Stimulated activated CD8-positive, alpha-beta memory T cell treated with anti-CD3 and anti-CD28 coated beads, Interleukin-2, amount 100 ng/mL, for 1 hour (primary cell): ENCODE measurements at places on chromosomes 2 and 18.

DNA sequence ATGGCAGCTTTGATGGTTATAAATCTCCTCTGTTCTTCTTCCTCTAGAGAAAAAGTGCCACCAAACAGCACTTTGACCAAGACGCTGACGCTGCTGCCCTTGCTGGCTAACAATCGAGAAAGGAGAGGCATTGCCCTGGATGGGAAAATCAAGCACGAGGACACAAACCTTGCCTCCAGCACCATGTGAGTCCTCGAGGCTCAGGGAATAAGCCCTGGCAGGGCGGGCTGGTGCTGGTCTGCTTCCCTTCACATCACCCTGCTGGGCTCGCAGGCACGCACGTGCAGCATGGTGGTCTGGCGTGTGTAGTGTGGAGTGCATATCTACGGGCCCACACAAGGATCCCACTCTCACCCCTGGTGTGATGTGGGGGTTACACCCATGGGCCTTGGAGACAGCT lies 19.4 kb upstream of the DGKD start:
- no peak for DNase-seq

DNA sequence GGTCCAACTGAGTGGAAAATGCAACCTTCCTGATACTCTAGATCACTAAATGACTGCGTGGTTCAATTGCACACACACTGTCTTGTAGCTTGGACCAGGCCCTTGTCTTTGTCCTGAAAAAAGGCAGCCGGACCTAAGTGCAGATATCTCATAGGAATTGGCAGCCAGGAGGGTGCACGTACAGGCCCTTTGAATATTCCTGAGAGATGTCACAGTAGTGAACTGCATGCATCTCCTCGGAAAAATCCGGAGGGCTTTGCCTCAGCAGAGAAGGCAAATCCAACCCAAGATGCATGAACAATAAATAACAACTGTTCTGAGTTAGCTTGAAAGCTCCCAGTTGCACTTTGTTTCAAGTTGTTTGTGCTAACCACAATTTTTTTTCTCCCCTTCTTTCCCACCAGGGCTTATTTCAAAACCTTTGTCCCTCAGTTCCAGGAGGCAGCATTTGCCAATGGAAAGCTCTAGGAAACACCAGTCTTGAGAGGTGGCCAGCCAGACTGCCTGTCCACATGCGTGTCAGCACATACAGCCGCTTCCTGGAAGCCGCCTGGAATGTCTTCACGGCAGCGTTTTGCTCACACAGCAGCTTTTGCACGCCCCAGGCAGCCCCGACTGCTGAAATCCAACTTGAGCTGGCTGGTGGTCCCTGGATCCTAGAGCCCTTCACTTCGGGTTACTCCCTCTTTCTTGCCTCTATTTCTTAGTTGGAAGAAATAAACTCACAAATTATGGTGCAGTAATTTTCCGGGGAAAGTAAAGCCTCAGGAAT lies 54.4 kb upstream of the FOSL2 start:
- DNase-seq, result no peak

DNA sequence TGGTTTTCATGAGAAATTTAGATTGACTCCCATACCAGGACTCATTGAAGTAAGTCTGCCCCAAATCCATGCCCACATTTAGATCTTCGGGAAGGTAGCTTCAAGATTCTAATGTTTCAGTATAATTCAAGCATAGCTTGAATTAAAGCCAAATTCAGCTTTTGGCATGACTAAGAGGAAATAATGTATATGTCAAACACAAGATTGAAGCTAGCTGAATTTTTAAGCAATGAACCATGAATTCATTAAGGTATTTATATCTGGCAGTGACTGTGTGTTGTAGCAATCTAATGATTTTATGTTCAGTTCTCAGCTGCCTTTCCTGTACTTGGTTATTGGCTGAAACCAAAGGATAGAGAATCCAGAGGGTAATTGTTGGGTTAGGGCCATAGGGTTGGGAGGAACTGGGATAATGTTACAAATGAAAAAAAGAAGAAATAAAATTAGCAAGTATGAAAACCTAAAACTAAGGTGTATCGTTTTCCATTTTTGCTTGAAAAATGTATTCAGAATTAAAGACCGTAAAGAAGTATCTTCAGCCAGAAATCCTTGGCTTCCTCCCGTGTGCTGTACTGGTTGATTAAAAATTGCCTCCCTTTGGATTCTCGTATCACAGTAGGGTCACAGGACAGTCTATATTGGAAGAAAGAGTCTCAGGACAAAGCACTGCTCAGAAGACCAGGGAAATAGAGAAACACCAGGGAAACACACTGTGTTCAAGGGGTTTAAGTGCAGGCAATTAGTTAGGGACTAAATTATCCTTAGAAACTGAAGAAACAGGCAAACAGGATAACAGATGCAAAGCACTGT lies 119.0 kb upstream of the FN1 start:
- DNase-seq, result no peak

DNA sequence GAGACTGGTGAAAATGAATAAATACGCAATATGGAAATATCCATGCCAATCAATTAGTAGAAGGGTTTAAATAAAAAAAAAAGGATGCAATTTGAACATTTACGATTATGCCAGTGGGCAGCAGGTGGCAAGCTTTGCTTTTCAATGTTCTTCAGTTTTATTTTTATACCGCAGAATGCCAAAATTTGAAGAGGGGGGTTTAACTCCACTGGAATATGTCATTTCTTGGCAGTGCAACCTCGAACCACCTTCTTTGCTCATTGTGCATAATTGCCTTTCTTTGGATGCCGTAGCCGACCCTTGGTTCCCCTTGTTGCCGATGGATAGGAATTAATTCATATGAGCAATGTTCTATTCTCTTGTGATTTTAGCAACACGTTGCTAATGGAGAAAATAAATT lies 88.0 kb downstream of the LTBP1 start:
- DNase-seq, result no peak

DNA sequence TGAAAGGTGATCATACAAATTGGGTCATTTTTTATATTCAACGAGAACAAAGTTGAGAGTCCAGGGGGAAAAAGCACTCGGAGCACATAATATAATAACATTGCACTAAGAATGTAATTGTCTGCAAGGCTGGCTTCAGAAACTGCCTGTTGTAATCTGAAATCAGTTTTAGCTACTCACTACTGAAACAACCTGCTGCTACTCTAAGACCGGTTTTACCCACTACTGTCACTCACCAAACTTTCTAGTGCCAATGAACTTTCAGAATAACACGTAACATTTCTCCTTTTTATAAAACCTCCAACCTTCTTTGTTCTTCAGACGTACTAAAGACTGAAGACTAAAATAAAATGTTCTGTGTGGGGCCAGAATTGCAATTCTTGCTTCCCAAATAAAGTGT lies 11.5 kb upstream of the CYB5A start:
- no peak for DNase-seq

DNA sequence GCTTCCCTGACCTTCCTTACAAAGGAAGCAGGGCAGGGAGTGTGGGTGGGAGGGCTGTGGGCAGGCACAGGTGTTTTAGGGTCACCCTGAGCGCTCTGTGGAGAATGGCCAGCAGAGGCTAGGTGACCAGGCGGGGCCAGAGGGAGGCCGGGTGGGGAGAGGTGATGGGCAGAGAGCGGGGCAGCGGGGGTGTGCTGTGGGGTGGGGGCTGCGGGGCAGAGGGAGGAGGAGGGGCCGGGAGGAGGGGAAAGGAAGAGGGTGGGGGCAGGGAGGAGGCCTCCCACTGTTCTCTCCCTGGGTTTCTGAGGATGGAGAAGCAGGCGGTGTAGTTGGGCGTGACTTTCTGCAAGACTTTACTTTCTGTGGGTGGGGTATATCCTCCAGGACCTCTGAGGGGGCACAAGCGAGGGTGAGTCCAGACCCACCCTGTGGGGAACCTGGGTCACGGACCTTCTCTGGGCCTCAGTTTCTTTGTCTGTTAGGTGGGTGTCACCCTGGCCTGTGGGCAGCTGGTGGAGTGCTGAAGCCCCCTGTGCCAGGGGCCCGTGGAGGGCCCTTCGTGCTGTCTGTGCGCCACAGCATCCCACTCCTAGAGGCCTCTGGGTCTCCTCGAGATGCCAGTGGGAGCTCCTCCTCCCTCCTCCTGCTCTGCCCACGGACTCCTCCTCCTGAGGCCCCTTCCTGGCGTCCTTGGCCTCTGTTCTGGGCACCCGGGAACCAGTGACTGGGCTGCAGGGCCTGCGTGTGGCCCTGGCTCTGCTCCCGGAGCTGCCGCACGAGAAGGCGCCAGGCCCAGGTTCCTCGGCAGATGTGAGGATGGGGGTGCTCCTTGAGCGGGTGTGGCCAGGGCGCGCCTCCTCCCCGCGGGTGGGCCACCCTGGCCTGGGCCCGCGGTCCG lies 6.3 kb upstream of the NEU4 start:
- DNase-seq, result no peak

DNA sequence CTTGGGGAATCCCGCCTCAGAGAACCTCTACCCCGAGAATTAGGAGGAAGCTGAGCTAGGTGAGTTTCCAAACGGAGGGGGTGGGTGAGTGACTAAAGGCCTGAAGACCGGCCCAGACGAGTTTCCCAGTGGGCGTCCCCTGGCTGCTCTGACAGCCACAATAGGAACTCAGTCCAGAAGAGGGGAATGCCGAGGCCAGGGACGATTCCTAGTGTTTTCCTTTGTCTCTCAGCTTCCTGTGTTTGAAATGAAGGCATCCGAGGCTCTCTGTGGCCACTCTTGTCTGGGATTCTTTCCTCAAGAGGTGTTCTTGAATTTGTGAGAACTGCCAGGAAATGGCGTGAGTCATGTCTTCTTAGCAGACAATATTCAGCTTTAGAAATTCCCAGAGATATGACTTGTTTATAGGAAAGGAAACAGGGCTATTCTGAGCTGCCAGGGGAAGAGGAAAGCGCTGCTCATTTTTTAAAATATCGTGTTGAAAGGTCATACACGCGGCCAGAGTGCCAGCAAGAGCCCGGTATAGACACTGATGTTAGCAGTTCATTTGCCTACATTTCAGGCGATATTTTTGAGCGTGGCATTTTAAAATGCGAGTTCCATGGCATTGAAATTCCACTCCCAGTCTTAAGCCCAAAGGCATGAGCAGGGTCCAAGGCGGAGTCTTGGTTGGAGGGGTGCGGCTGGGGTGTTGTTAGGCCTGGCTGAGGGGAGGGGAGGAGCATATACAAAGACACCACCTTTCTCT lies 169.1 kb upstream of the KLF7 start:
- no peak for DNase-seq

DNA sequence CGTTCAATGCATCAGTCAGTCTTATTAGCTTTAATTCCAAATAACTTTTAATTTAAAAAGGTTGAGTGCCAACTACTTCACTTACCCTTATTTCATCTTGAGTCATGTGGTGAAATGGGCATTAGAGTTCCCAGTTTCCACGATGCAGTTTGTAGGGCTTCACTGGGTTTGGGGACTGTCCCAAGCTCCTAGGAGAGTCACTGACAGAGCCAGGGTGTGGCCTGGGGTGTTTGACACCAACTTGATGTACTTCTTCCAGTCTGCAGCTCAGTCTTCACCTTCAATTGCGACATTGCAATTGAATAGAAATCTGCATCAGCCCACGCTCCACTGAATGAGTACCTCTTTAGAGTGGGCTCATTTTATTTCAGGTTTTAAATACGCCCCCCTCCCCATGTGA lies 165.3 kb downstream of the ARL4C start:
- DNase-seq, result no peak

GRCh38 chr18:2856547-2857170 lies 9.9 kb downstream of the EMILIN2 start:
- no peak for DNase-seq

GRCh38 chr2:61807036-61807757 lies 46.7 kb downstream of the FAM161A start:
- DNase-seq, result no peak

DNA sequence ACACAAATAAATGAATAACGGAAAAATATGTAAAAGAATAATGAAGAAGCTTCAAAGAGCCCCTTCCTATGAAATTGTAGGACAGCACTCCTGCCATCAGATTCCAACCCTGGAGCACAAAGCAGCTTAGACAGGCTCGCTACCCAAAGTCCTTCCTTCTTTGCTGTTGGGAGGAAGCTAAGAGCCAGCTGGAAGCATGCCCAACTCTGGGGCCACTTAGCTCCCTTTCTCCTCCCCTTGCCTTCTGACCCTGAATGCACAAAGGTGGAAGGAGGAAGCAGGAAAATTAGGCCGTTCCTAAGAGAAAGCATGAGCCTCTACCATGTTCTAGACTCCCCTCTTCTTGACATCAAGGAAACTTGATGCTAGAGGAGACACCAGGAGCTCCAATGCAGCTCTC lies 700.8 kb downstream of the RNF144A start:
- DNase-seq, result no peak

- no peak for DNase-seq
Measured at GRCh38 chr18:34932792-34933466, 108.3 kb upstream of the MAPRE2 start.

DNA sequence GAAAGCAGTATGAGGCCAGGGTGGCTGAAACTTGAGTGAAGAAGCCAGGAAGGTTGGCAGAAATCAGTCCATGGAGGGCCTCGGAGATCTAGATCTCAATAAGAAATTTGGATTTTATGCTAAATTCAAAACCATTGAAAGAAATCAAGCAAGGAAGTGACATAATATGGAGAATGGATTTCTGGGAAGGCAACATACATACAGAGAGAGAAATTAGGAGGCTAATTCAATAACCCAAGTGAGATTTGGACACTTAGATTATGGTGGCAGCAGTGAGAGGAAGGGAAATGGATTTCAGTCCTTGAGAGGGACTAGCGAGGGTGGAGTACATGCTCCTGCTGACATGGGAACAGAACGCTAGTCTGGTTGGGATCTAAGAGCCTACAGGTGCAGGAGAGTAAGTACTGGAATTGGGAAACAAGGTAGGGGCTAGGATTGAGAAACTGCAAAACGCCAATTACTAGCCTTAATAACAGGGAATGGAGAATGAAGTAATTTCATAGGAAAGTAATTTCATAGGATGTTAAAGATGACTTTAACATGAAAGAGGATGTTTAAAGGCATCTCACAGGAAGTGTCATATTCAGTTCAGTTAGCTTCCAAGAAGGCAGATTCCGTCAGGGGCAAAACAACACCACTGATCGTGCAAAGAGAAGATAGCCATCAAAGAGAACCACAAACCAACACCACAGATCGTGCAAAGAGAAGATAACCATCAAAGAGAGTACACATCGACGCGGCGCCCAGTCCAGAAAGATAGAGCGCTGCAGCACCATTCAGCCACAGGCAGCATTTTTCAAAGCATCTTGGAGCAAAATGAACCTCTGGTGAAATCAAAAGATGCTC lies 27.2 kb downstream of the CDKL4 start:
- peak; percentile 30 for DNase-seq

- DNase-seq, result no peak
Measured at GRCh38 chr2:152874955-152875354, 156.5 kb downstream of the ARL6IP6 start.

GRCh38 chr2:188369365-188369764 lies 77.7 kb downstream of the GULP1 start:
- no peak for DNase-seq
